Neural crest cell (in vitro differentiated cells): ENCODE measurements at places on chromosomes 13 and 19. TPM values are rescaled to one million over a fixed set of nuclear protein-coding genes. Genes with fewer than 3 reads are reported as not detected.

- DNase-seq = no peak
These were observed 783 bp downstream of the RHPN2 start for GRCh38 chr19:33063753-33064457.

ALOX5AP gene
- not detected in 2 replicates for total RNA-seq

- no peak for DNase-seq
These were observed 2641.8 kb upstream of the PCDH20 start for GRCh38 chr13:64057372-64058020.

ZNF534 gene
- not detected in 2 replicates for total RNA-seq

GRCh38 chr19:15390814-15391213 lies 11.2 kb upstream of the AKAP8 start:
- DNase-seq = no peak

DNA sequence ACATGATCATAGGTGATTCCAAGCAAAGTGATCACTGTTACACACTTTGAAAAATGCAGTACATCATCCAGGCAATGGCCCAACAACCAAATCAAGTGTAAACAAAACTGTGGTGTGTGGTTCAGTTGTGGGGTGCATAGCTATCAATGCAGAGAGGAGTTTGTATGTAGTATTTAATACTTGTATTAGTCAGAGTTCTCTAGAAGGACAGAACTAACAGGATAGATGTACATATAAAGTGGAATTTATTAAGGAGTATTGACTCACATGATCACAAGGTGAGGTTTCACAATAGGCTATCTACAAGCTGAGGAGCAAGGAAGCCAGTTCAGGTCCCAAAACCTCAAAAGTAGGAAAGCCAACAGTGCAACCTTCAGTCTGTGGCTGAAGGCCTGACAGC lies 249.3 kb upstream of the HTR2A start:
- no peak for DNase-seq

CBY2 gene
- not detected in 2 replicates for total RNA-seq

DNA sequence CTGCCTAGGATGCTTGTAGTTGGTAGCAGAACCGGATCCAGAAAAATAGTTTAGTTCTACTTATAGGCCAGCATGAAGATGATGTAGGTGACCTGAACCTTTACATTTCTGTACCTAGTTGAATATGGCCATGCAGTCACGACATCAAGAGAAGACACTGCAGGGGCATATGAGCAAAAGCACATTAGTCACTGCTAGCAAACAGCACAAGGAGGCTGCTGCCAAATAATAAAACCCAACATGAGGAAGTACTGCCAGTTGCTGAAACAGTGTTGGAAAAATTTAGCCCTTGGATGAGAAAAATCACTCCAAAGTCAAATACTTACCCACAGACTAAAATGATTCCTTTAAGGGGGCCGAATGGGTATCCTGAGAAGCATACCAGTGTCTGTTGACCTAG lies 20.8 kb downstream of the ERICH6B start:
- no peak for DNase-seq

DNA sequence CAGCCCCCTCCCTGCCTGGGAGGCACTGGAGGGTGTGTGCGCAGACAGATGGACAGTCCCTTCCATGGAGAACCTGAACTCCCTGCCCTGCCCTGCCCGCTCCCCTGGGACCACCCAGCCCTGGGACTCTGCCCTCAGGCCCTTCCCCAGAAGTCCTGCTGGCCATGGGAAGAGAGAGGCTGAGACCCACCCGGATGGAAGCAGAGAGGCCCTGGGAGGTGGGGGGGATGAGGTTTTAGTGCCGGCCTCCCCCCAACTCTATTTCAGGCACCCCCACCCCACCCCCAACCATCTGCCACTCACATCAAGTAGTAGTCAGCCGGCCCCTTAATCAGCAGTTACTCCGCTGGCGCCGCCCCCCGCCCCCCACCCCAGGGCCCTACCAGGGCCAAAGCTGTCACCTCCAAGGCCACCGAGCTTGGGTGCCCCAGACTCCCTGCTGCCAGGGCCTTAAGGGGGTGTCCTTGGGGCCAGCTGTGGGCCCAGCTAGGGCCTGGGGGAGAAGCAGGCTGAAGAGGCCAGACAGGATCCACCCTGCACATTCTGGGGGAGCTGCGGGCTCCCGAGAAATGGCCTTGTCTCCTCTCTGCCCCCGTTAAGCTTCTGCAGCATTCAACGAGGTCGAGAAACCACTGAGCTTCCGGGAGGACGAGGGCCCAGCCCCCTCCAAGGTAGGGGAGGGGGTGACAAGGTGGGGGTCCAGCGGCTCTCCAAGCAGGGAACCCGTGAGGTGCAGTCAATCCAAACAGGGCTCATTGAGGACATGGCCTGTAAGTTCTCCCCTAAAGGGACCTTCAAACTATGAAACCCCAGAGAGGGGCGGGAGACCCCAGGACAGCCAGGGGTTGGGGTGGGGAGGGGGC lies 17.4 kb downstream of the NMRK2 start:
- no peak for DNase-seq

GRCh38 chr19:16764793-16765433 lies 45.3 kb downstream of the NWD1 start:
- DNase-seq = no peak
